ENCODE measurements at places on chromosomes 13 and 19. TPM values are rescaled to one million over a fixed set of nuclear protein-coding genes. Genes with fewer than 3 reads are reported as not detected.

C13orf42 gene
- not detected for total RNA-seq

CD177 gene
- total RNA-seq = 0.05 TPM

TMPRSS9 gene
- total RNA-seq = under 0.01 TPM

PSG7 gene
- not detected for total RNA-seq

CYSLTR2 gene
- not detected for total RNA-seq

CCL25 gene
- not detected for total RNA-seq

DLL3 gene
- 0.17 TPM for total RNA-seq

ZNF486 gene
- total RNA-seq = 8.8 TPM

ZNF560 gene
- total RNA-seq = 0.14 TPM

SYNGR4 gene
- total RNA-seq = not detected

KLHL1 gene
- total RNA-seq = not detected

NCR1 gene
- total RNA-seq = not detected

LAIR2 gene
- not detected for total RNA-seq

KLK12 gene
- not detected for total RNA-seq

WTIP gene
- total RNA-seq = 49.5 TPM

ZNF829 gene
- 2.0 TPM for total RNA-seq

LYL1 gene
- total RNA-seq = 55.0 TPM

- DNase-seq = peak; percentile 68
These were observed 109.5 kb downstream of the KCNRG start for GRCh38 chr13:50124536-50125303.

GRCh38 chr13:50280441-50280937 is 265.2 kb downstream of the KCNRG start:
- DNase-seq = no peak

DNA sequence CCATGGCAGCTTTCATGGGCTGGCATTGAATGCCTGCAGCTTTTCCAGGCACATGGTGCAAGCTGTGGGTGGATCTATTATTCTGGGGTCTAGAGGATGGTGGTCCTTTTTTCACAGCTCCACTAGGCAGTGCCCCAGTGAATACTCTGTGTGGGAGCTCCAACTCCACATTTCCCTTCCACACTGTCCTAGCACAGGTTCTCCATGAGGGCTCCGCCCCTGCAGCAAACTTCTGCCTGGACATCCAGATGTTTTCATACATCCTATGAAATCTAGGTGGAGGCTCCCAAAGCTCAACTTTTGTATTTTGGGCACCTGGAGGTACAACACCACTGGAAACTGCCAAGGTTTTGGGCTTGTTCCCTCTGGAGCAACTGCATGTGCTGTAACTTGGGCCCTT is 450.6 kb downstream of the LMO7 start:
- no peak for DNase-seq

DNA sequence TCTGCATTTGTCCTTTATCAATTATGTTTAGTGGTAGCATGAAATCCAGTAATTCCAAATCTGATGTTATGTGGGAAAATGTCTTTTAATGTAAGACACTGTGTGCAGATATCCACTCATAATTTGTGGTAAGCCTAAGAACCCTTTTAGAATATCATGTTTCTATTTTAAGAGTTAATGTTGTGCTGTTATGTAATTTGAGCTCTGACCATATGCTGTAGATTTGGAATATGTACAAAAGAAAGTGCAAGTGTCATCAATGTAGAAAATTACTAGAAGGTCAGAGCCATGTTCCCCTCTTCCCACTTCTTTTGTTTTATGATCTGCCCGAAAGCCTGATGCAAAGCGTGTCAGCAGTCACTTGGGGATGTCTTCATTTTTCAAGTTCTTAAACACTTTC is 44.5 kb downstream of the SCEL start:
- DNase-seq = no peak

DNA sequence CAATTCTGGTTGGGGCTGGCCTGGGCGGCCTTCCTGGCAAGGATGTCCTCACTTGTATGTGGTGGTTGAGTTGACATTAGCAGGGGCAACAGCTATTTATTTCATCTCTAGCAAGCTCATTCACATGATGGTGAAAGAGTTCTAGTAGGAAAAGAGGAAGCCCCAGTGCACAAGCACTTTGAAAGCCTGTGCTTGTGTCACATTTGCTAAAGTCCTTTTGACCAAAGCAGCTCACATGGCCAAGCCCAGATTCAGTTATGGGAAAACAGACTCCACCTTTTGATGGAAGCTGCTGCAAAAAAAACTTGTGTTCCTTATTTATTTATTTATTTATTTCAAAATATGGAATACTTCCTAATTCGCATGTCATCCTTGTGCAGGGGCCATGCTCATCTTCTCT is 17.2 kb downstream of the GTF2F2 start:
- no peak for DNase-seq

- no peak for DNase-seq
These were observed 8.4 kb downstream of the KANK3 start for GRCh38 chr19:8334458-8335342.

DNA sequence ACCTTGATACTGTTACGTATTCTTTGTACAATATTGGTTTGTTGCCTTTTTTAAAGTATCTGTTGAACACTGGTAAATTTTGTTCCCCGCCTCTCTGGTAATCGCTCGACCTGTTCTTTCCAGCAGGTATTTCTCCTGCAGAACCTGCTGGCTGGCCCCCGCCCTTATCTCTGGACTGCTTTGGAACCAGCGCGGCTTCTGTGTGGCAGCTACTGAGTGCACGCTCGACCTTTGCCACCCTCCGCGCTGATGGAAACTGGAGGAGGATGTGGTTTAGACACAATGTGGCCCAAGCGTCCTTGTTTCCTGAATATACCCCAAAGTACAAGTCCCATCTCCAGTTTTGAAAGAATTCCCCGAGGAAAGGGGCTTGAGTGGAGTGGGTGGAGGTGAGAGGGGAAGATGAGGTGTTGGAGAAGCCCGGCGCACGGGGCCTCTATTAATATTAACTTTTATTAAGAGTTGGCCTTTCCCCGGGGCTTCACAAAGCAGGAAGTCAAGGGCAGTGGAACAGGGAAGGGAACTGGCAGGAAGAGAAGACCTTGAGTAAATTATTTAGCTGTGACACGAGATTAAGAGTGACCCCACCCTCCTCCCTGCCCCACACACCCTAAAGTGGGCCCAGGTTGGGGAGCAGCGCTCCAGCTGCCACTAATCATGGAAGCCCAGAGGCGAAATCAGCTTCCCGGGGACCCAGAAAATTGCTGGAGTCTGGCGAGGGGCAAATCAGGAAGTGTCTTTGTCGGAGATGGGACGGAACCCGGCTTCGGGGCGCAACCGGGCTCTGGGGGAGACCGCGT is 16.0 kb downstream of the CDX2 start:
- no peak for DNase-seq

- DNase-seq = no peak
These were observed 848.5 kb downstream of the PCDH17 start for GRCh38 chr13:58480061-58480460.

GRCh38 chr19:46299695-46300094 is 2.9 kb downstream of the HIF3A start:
- no peak for DNase-seq

GRCh38 chr19:45917421-45918091 is 3.0 kb upstream of the NANOS2 start:
- DNase-seq = no peak

- no peak for DNase-seq
These were observed 206.4 kb downstream of the NHLRC3 start for GRCh38 chr13:39244561-39245230.

GRCh38 chr13:33146843-33147611 is 130.8 kb downstream of the KL start:
- DNase-seq = no peak

DNA sequence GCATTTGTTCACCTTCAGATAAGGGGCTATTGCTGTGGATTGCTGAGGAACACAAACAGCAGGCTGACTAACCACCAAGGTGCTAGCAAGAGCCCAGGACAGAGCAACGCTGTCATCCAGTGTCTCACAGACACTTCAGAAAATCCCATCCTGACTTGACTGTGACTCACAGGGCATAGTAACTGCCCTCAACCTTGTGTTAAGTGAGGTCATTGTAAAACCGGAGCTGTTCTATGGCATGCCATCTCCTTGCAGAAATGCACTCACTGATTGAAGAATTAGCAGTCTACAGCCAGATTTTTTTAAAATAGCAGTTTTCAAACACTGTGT is 51.1 kb downstream of the TNFRSF19 start:
- DNase-seq = peak; percentile 29

DNA sequence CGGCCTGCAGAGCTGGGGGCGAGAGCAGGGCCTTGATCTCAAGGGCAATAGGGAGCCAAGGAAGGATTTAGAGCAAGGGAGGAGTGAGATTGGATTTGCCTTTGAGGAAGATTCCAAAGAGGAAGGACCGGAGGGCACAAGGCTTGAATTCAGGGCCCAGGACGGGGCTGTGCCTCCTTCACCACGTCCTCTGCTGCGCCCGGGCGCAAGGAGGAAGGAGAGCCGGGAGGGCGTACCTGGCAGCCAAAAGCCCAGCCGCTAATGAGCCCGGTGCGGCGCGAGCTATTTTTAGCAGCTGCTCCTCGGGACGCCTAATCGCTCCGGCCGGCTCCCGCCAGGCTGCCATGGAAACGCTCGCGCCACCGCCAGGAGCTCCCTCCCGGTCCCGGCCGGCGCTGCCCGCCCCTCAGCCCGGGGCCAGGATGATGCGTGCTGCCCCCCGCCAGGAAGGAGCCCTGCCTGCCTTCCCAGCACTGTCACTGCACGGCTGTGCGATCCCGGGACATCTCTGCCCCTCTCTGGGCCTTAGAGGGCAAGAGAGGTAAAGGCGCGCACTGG is 31.3 kb downstream of the TINCR start:
- peak; percentile 6 for DNase-seq

- no peak for DNase-seq
These were observed 151.3 kb downstream of the CYSLTR2 start for GRCh38 chr13:48804821-48805601.

DNA sequence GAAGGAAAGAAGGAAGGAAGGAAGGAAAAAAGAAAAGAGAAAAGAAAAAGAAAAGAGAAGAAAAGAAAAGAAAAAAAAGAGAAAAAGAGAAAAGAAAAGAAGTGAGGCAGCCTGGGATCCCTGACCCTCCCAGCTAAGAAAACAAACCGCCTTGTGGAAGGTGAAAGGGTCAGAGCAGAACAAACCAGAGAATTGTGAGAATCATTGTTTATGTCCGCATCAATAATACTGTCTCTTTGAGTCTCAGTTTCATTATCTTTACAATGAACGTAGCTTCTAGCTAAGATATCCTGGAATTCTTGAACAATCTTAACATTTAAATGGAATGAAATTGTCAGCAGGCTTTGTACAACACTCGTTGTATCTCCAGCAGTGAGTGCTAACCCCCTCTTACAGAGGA is 66.4 kb upstream of the SERP2 start:
- DNase-seq = peak; percentile 51

GRCh38 chr13:103388839-103389238 is 322.6 kb upstream of the SLC10A2 start:
- DNase-seq = no peak

- no peak for DNase-seq
These were observed 7.4 kb downstream of the SOX1 start for GRCh38 chr13:112074139-112074865.

GRCh38 chr13:112056739-112057438 is 10.1 kb upstream of the SOX1 start:
- DNase-seq = no peak

DNA sequence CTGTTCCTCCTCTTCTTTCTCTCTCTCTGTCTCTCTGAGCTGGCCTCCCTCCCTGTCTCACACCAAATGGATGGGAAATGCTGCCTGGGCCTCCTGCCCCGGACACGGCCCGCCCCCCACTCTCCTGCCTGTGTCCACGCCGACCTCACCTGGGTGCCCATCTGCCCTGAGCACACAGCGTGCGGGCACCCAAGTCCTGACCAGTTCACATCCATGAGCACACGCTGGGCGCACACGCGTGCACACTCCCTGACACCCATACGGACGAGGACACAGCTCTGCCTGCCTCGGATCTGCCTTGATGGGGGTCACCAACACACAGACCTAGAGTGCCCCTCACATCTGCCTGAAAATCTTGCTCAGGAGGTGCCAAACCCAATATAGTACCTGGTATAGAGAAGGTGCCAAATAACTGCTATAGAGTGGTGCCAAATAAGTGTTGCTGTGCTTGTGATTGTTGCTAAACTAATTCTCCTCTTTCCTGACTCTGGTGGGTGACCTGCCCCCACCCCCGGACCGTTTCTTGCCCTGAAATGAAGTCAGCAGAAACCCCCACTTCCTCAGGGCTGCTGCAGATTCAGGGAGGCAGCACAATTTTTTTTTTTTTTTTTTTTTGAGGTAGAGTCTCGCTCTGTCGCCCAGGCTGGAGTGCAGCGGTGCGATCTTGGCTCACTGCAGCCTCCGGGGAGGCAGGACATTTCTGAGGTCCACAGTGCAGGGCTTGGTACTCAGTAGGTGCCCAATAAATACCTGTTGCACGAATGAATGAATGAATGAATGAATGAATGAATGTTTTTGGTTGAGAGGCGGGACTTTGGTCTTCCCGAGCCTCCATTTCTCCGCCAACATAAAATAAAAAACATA is 4.6 kb downstream of the NFIC start:
- DNase-seq = no peak

GRCh38 chr13:33158816-33159215 is 126.7 kb downstream of the STARD13 start:
- DNase-seq = no peak

DNA sequence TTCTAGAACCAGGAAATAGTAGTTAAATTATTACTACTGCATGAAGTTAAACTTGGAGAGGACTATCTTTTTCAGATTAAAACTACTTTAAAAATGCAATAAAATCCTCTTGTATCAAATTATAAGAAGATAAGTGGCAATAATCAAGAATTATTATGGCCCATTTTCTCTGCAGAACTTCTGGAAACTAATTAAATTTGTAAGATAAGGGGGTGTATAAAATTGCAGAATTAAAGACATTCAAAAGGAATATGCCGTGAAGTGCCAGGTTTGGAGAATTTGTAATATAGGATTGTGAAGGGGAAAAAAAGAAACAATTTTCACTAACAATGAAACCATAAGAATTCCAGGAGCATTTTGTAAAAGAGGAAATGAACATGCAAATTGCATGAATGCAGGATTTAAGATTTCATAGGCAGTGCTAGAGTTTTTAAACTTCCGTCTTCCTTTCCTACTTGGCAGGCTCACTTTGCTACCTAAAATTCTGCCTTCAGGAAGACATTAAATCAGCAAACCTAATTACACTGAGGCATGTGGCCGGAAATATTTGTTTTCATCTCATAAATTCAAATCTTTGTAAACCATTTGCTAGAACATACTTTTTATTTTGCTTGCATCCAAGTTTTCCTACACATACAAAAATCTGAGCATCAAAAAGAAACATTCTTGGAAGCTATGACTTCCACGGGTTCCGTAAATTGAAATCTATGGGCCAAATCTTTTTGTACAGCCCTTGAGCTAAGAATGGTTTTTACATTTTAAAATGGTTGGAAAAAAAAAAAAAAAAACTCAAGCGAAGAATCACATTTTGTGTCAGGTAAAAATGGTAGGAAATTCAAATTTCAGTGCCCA is 166.9 kb downstream of the DCLK1 start:
- DNase-seq = peak; percentile 20

- DNase-seq = peak; percentile 73
These were observed 15.9 kb upstream of the SLC35E1 start for GRCh38 chr19:16587833-16588823.

DNA sequence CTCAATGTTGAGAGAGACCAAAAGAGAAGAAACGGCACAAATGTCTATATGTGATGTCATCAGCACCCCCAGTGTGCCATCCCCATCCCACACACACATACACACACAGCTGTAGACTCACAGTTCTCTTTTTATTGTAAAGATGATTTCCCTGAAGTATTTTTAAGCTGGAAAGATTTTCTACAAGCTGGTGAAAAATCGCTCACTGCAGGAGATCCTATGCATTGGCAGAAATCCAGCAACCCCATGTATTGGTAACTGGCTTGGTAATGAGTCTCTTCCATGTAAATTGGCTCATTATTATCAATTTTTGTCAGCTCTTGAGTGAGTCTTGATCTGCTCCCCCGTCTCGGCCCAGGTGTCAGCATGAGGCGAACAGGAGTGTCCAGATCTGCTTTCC is 107.1 kb upstream of the UQCRFS1 start:
- no peak for DNase-seq

Data from dermis blood vessel endothelial cell (primary cell).